ENCODE measurements at places on chromosomes 2 and 18.

DNA sequence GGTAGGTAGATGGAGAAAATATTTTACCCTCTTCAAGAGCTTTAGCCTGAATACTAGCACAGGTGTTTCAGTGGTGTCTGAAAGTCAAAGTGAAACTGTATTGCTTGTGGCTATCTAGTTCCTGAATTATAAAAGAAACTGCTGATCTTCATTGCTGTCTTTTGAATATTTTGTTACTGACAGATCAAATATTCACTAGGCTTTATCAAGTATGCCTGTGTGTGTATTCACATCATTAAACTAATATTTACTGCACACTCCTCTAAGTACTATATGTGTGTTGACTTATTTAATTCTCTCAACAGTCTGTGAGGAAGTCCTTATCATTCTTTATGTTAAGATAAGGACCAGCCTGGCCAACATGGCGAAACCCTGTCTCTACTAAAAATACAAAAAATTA lies 139.6 kb downstream of the SOCS6 start:
- DNase-seq: no peak

DNA sequence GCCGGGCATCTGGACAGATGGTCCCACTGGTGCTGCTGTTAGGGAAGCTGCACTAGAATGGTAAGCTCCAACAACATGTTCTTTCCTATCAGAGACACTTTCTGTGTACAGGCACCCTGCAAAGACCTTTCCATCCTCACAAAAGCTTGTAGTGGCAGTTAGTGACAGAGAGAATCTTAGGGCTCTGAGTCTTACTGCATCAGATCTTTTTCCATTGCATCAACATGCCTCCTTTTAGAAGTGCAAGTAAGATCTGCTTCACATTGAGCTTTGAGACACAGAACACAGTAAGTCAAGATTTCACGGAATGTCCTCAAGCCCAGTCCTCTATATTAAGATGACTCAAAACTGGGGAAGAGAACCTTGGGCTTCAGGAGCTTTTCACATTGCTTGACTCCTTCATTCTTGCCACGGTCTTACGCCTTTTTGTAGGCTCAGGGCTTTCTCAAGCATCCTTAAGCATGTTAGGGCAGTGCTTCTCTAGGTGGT lies 52.6 kb downstream of the ARL4C start:
- DNase-seq: no peak

DNA sequence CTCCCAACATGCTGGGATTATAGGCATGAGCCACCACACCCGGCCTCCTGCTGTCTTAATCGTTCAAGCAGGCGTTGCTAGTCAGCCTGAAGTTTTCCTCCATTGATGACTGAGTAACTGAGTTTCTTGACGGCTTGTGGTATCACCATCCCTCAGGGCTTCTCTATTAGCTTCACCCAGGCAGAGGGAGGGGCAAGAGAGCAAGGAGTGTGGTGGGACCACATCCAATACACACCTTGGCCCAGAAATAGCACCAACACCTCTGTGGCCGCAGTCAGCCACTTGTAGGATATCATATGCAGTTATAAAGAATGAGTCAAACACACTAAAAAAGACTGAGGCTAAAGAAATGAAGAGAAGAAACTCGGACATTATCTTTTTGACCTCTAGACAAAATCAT lies 1009.4 kb upstream of the CELF4 start:
- no peak for DNase-seq

DNA sequence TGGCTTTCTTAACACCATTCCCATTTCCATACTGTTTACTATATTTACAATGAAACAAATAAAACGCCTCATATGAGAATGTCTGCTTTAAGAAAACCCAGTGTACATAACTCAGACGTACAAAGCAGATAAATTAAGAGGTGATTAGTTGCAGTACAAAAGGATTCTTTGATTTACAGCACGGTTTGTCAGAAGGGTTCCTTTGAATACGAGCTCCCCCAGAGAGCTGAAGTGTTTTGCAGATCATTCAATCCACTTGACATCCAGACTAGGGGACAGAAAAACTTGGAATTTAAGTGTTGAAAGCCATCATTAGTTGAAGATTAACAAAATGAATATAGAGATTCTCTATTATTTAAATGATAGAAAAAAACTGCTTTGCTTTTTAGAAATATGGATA lies 72.5 kb downstream of the RAPGEF4 start:
- DNase-seq: no peak

GRCh38 chr18:52536039-52536438 lies 196.0 kb downstream of the DCC start:
- no peak for DNase-seq

DNA sequence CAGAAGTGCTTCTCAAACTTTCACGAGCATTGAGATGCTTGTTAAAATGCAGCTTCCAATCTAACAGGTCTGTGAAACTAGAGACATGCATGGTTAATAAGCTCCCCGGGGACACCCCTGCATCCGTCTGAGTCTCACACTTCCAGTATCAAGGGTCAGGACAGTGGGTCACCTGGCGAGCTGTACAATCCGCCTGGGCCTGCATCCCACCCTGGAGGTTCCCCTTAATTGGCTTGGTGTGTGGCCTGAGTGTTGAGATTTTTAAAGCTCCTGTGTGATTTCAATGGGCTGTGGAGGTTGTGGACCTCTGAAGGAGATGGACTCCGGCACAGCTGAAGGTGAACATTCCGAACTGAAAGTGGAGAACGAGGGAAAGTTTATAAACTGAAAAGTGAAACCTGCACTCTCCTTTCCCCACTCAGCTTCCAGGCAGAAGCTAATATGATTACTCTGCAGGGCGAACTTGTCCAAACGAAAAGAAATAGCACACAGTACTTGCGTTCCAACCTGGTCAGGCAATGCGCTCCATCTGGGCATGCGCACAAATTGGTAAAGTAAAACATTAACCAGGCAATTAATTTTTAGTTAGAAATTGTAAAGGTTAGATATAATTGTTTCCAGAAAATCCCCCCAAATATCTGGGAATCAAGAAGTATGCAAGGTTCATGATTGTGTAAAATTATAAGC lies 191.7 kb upstream of the ALKAL2 start:
- DNase-seq: no peak

GRCh38 chr2:220575963-220576362 lies 948.5 kb downstream of the SLC4A3 start:
- DNase-seq: no peak

GRCh38 chr2:235754357-235755207 lies 260.7 kb downstream of the AGAP1 start:
- DNase-seq: no peak

DNA sequence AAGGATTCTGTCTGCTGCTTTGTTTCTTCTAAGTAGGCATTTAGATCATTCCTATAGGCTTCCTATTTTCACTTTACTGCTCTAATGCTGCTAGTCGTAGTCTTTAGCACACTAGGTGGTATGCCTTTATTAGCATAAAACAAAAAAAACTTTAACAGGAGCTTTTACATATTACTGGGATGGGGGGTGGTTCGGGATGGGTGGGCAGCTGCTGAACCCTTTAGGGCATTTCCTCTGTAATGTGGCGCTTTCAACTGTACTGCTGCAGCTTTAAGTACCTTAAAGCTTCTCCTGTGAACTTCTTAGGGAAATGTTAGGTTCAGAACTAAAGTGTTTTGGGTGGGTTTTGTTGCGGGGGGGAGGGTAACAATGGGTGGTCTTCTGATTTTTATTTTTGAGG lies 41.3 kb downstream of the ACTR2 start:
- DNase-seq: no peak

DNA sequence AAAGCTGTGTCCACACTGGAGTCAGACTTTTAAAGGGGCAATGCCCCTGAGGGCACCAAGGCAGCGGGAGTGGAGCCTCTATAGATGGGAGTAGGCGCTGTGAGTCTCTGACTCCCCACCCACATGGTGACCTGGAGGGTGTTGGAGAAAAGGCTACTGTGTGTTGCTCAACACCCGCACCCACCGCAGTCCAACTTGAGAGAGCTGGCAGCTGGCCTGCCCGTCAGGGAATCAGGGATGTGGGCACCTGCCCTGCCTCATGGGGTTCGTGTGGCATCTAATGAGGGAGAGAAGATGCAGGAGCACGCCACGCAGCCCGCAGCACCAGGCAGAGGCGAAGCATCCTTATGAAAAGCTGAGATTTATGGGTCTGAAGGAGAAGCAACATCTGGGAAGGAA lies 84.2 kb downstream of the KLHL29 start:
- DNase-seq: no peak

DNA sequence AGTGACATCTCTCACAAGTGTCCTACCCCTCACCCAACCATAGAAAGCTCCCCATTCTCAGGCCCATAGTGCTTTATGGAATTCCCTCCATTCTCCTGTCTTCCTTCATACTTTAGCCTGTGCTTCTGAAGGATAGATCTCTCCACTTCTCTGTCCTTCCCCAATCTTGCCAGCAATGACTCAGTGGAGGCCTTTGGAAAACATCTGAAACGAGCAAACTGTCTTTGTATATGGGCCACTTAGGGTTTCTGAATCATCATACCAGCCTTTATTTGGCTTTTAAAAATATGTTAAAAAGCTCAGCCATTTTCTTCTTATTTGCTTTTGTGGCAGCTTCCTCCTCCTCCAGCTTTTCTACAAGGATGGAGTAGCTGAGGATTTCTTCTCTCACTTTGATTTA lies 65.6 kb upstream of the ZNF385B start:
- DNase-seq: no peak

GRCh38 chr2:119439574-119440500 lies 8.2 kb downstream of the TMEM37 start:
- DNase-seq: no peak

DNA sequence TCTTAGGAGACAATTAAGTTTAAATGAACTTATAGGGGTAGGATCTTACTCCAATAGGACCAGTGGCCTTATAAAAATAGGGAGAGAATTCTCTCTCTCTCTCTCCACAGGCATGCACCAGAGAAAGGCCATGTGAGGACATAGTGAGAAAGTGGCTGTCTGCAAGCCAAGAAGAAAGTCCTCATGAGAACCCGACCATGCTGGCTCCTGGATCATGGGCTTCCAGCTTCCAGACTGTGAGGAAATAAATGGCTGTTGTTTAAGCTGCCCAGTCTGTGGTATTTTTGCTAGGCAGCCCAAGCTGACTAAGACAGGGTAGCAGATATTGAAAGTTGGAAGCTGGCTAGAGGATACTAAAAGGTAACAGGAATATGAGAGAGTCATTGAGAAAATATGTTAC lies 454.0 kb downstream of the NBAS start:
- no peak for DNase-seq

GRCh38 chr2:30190637-30191036 lies 40.7 kb upstream of the LBH start:
- no peak for DNase-seq

All from T follicular helper cell (primary cell).